NCI-H460 (cell line): ENCODE measurements at places on chromosomes 13 and 19. TPM values are rescaled to one million over a fixed set of nuclear protein-coding genes. Genes with fewer than 3 reads are reported as not detected.

DNA sequence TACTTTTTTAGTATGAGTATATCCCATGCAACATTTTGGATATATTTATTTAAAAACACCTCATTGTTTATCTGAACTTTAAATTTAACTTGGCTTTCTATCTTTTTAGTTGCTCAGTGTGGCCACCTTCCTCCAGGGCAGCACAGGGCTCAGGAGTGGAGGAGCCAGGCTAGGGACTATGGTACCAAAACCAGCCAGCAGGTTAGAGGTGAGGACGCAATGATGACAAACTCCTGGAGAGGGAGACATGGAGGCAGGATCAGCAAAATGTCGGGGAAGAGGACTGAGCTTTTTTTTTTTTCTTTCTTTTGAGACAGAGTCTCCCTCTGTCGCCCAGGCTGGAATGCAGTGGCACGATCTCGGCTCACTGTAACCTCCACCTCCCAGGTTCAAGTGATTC lies 29.6 kb upstream of the CALM3 start:
- DNase-seq = peak; percentile 12

Gene PEAK3
- not detected in 2 replicates for total RNA-seq

Gene VSTM2B
- total RNA-seq = not detected in 2 replicates

- no peak for DNase-seq
These were observed 185.9 kb downstream of the ZNF536 start for GRCh38 chr19:30557927-30558557.

GRCh38 chr19:18349524-18350128 lies 9.2 kb downstream of the PGPEP1 start:
- DNase-seq = peak; percentile 37
